CD8-positive, alpha-beta memory T cell (primary cell): ENCODE measurements at places on chromosomes 3 and 15.

GRCh38 chr3:174253196-174253823 is 605.8 kb upstream of the NAALADL2 start:
- no peak for DNase-seq

DNA sequence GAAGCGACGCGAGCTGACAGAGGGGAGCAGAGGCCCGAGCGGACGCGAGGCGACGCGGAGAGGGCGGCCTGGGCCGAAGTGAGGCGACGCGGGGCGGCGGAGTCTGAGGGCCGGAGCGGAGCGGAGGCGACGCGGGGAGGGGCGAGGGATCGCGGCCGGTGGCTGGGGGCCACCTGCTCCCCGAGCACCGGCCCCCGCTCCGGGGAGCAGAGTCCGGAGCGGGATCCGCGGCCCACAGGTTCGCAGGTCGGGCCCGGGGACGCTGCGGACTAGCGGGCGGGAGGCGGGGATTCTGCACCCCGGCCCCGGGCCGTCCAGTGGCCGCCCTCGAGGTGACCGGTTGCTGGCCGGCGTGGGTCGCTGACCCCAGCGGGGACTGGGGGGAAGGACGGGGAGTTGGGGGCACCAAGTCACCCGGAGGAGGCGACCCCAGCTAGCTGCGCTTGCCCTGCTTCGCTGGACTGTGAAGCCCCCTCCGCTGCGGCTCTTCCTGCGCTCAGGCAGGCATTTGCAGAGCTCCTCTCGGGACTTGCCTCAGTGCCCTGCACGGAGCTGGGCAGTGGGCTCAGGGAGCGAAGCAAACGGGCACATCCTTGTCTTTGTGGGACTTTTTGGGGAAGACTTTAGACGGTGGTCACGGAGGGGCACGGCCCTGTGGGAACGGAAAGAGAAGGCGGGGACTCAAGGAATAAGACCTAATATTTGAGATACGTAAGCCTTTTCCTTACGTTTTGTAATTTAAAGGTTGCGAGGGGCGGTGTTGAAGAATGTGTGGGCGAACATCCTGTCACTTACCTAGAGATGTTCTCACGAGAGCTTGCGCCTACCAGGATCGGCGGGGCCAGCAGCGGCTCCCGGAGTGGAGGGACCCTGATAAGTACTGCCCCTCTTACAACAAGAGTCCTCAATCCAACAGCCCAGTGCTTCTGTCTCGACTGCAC is 566 bp downstream of the HMCES start:
- peak; percentile 17 for DNase-seq

DNA sequence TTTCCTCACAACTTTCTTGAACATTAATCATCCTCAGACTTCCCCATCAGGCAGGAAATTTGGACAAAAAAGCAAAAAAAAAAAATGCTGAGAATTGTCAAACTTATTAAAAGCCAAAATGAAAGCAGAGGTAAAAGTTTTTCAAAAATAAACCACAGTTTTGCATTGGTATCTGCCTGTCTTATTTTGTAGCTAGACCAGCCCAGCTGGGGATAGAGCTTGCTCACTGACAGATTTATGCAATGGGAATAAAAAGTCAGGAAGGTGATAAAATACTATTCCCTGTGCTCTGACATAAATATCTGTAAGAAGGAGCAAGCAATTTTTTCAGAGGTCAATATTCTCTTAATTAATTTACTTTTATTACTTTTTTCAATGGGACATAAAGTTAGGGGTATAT is 1006.7 kb upstream of the ALCAM start:
- DNase-seq, result no peak

GRCh38 chr3:107938143-107938542 is 152.7 kb downstream of the CD47 start:
- DNase-seq, result no peak

DNA sequence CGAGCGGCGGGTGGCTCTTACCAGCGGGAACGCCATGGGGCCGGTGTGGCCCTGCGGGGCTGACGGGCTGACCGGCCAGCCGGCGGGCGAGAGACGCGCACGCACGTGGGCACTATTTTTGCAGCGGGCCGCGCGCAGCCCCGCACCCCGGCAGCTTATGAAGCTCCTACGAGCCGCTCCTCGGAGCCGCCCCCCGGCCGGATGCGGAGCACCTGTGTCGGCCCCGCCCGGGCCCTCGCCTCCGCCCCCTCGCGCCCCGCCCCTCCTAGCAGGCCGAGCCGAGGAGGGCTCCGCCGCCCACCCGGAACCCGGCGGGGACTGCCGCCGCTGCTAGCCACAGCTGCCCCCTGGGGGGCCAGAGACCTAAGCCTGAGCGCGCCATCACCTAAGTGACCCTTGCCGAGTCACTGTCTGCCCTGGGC is 683 bp upstream of the CPEB1 start:
- peak; percentile 13 for DNase-seq

- DNase-seq, result no peak
Observed at GRCh38 chr15:77666296-77666660, 33.6 kb upstream of the LINGO1 start.
